ENCODE measurements at places on chromosomes 16 and 17.

GRCh38 chr16:30184096-30184890, 891 bp downstream of the CORO1A start:
- peak; percentile 87 for DNase-seq

DNA sequence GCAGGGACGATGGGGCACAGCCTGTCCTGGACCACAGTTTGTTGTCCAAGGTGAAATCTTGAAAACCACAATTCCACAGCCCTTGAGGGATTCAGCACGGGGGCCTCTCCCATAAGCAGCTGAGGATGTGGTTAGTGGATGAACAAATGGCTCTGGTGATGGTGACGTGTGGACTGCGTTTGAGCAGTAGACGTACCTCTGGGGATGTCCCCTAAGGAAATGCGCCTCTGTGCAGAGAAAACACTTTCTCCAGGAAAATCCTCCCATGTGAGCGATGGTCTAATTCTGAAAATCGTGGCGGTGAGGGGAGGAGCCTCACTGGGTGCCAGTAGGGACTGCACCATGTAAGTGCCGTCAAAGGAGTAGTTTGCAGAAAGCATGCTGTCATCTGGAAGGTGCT, 2.7 kb upstream of the SEPTIN12 start:
- no peak for DNase-seq

DNA sequence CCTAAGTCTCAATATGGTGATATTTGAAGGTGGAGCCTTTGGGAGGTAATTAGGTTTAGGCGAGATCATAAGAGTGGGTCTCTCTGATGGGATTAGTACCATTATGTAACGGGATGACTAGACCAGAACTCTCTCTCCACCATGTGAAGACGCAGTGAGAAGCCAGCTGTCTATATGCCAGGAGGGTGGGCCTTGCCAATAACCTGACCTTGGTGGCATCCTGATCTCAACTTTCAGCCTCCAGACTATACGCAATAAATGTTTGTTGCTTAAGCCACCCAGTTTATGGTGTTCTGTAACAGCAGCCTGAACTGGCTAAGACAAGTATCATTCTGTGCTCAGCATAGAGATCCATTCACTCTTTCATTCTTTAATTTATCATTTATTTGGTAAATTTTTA, 167.2 kb upstream of the CDH11 start:
- no peak for DNase-seq

- no peak for DNase-seq
Measured at GRCh38 chr17:33509331-33509730, 216.2 kb upstream of the ASIC2 start.

- DNase-seq, result no peak
Measured at GRCh38 chr16:80971819-80972218, 34.9 kb downstream of the CMC2 start.

GRCh38 chr16:75063549-75064088, 53.0 kb downstream of the LDHD start:
- no peak for DNase-seq

DNA sequence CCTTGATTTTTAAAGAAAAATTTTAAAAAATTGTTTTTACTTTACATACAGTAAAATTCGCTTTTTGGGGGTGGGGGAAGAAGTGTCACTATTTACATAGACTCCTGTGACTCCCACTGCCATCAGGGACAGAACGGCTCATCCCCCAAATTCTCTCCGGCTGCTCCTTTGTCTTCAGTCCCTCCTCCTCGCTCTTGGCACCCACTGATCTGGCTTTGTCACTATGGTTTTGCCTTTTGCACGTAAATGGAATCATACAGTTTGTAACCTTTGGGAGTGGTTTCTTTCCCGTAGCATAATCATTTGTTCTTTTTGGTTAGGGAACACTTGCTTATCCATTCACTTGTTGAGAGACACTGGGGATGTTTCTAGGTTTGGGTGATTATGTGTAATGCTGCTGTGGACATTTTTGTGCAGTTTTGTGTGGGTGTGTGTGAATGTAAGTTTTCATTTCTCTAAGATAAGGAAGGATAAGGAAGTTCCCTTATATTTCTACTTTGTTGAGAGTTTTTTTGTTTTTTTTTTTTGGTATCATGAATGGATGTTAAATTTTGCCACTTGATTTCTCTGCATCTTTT, 27.4 kb downstream of the RAB11FIP4 start:
- DNase-seq, result no peak

DNA sequence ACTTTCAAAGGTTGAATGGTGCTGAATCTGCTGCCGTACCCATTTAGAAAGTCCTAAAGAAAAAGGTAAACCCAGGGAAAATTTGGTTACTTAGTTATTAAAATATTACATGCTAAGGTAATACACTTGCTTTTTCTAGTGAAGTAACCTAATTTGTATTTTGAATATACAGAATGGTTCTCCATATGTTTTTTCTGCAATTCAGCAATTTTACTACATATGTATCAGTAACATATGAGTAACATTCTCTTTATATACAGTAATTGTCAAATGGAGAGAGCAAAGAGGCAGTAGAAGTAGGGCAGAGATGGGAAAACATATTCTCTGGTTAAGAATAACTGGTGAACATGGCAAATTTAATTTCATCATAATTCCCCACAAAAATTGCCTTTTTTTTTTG, 95.1 kb upstream of the NACA2 start:
- no peak for DNase-seq

DNA sequence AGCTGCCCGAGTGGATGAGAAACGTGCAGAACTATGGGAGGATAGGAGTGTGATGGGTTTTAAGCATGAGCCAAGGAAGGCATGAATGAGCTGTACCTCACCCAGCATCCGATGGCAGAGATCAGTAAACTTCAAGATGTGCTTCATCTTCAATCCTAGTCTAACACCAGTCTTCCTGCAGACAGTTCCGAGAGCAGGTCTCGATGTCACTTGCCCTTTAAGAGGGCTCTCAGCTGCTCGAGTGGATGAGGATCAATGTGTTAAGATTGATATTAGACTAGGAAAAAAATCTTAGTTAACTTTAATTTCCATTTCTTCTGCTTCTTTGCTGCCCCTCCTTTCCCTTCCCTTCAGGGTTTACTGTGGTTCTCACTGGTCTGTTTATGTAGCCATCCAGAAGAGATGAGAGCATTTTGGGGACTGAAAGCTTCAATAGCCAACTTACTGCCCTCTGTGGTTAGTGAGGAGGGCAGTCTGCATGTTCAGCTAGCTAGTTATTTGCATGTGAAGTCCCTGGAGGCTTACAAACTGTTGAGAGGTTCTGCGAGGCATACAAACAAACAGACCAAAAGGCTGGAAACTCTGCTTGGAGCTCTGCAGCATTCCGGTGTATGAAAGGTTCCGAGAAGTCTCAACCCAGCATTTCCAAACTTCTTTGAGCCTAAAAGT, 15.3 kb downstream of the KLHL36 start:
- DNase-seq, result no peak

DNA sequence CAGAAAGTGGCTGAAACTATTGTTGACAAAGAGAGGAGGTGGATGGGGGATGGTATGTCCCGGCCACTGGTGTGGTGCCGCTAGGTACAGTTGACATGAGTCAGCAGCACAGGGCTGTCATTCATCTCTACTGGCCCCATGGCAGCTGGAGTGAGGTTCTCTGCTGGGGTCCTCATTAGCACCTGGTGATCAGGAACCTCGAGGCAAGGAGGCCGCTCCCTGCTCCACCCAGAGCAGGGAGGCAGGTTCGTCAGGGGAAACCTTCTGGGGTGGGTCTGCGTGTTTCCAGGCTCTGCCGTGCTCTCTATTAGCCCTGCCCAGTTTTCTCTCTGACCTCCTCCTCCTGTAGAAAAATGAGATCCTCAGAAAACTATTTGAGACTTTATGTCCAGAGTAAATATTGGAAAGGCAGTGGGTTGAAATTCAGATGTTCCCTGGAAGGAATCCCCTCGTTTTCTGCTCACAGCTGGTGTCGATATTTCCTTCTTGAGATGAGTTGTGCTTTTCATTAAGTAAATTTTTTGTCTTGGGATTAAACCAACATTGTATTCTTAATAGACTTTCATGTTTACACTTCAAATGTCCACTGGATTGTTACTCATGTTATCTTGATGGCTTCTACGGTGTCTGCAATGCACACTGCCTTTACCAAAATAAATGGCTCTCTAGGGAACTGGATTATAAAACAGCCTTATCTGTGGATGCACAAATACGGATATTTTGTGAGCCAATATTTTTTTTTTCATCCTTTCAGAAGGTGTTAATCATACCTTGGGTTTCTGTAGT, 7.1 kb downstream of the NTN1 start:
- DNase-seq, result no peak

DNA sequence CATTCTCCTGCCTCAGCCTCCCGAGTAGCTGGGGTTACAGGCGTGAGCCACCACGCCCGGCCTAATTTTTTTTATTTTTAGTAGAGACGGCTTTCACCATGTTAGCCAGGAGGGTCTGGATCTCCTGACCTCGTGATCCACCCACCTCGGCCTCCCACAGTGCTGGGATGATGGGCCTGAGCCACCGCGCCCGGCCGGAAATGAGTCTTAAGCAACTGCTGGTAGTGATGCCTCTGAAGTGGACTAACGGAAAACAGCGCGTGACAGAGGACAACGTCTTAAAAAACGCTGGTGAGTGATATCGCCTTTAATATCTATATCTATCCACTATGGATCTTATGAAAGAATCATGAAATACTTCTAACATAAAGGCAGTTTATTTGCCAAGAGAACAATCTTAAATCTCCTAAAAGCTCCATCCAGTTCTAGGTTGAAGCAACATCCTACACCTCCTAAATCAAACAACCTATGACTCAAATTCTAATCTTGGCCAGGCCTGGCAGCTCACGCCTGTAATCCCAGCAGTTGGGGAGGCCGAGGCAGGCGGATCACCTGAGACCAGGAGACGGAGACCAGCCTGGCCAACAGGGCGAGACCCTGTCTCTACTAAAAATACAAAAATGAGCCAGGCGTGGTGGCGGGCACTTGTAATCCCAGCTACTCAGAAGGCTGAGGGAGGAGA, 69.8 kb downstream of the NXN start:
- no peak for DNase-seq

DNA sequence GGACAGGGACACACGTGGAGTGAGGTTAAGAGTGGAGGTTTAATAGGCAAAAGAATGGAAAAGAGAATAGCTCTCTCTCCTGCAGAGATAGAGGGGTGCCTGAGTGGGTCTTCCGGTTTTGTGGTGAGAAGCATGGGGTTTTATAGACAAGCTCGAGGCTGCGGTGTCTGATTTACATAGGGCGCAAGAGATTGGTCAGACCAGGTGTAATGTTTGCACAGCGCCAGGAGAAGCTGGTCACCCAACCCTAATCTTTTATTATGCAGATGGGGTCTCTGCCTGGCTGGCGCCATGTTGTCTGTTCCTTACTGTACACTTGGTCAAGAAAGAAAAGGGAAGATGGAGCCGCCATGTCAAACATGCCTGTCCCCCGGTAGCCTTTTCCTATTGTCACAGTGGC, 44.5 kb upstream of the MLYCD start:
- no peak for DNase-seq

- no peak for DNase-seq
Measured at GRCh38 chr16:1752853-1753252, 18.5 kb downstream of the NME3 start.

- DNase-seq, result no peak
Measured at GRCh38 chr16:81550432-81550808, 105.8 kb downstream of the CMIP start.

GRCh38 chr16:19093631-19094541, 19.9 kb upstream of the ITPRIPL2 start:
- no peak for DNase-seq

DNA sequence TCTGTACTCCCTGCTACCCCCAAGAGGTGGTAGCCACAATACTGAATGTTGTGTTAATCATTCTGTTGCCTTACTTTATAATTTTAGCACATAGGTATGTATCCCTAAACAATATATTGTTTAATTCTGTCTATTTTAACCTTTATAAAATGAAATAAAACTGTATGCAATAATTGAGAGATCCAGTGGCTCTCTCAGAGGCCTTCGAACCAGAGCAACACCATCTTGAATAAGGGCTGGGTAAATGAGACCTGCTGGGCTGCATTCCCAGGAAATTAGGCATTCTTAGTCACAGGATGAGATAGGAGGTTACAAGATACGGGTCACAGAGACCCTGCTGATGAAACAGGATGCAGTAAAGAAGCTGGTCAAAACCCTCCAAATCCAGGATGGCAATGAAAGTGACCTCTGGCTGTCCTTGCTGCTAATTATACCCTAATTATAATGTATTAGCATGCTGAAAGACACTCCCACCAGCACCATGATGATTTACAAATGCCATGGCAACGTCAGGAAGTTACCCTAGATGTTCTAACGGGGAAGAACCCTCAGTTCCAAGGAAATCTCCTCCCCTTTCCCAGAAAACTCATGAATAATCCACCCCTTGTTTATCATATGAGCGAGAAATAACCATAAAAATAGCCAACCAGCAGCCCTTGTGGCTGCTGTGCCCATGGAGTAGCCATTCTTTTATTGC, 2.0 kb upstream of the CANT1 start:
- no peak for DNase-seq

GRCh38 chr16:29900888-29901606, 759 bp downstream of the ASPHD1 start:
- no peak for DNase-seq

GRCh38 chr17:50182783-50183420, 17.1 kb downstream of the SGCA start:
- DNase-seq, result no peak

- no peak for DNase-seq
Measured at GRCh38 chr17:33637534-33637933, 344.4 kb upstream of the ASIC2 start.

DNA sequence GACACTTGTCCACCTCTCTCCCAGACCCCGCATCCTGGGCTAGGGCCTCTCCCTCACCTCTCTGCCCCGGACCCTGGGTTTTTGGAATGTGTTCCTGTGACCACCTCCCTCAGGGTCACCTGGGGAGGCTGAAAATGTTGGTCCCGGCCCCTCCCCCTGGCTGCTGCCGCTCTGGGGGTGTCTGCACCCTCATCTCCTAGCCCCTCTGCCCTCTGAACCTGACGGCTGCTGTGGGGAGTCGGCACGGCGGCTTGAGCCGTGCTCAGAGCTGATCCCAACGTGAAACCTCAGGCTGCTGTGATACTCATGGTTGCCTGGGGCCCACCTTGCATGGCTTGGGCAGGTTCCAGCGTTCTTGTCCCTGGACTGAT, 42.8 kb downstream of the ADCY7 start:
- DNase-seq, result no peak

GRCh38 chr16:54411544-54411943, 125.0 kb upstream of the IRX3 start:
- no peak for DNase-seq

DNA sequence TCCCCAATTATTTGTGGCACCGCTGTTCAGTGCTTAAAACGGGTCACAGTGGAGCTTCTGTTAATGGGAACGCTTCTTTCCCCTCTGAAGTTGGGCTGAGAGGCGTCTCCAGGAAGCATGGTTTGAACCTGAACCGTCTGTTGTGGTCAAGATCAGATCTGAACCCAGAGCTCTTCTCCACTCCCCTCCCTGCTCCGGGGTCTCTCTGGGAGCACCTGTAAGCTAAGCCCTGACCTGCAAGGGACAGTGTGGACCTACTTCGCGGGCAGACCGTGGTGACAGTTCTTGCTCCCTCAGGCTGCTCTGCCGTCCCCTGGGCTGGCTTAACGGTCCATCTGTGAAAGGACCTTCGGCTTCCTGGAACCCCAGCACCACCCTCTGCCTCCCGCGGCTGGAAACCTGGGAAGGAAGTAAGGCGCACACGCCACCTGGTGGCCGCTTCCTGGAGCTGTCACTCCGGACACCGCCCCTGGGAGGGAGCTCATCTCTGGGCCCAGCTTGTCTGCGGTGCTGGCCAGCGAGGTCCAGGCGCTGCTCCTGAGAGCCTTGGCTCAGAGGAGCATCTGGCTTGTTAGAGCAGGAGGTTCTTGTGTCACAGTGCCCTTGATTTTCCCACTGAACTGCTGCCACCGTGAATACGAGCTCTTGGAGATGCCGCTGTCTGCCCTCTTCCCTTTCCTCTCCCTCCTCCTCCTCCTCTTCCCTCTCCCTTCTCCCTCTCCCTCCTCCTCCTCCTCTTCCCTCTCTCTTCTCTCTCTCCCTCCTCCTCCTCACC, 518.5 kb upstream of the EEF2KMT start:
- peak; percentile 6 for DNase-seq
